CD4-positive, alpha-beta T cell treated with Interleukin-6 at 100 ng/mL for 8 hours (primary cell): ENCODE measurements at places on chromosomes 1 and 21.

- DNase-seq = no peak
These were observed 30.8 kb upstream of the EPS8L3 start for GRCh38 chr1:109794319-109795132.

- no peak for DNase-seq
These were observed 990 bp upstream of the MRPS6 start for GRCh38 chr21:34072145-34073031.

- DNase-seq = no peak
These were observed 225.0 kb upstream of the PRMT6 start for GRCh38 chr1:106831511-106831910.

- no peak for DNase-seq
These were observed 264.0 kb downstream of the CTH start for GRCh38 chr1:70674941-70675685.

DNA sequence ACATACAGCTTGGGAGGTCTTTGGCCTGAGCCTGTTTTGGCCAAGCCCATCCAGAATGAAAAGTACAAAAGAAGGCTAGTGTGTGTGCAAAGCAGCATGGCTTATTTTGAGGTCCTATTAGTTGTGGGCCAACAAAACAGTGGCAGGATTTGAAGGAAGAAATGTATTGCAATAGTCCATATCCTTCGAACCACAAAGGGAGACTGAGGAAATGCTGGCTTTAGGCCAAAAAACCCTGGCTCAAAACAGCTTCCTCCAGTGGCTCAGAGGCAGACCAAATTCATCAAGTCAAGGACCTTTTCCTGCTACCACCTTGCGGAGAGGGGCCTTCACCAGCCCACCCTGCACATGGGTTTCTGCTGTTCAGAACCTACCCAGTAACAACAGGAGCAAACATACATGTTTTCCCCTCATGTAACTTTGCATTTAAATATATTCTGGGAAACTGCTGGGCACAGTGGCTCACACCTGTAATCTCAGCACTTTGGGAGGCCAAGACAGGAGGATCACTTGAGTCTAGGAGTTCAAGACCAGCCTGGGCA, 43.3 kb downstream of the VPS26C start:
- DNase-seq = no peak

DNA sequence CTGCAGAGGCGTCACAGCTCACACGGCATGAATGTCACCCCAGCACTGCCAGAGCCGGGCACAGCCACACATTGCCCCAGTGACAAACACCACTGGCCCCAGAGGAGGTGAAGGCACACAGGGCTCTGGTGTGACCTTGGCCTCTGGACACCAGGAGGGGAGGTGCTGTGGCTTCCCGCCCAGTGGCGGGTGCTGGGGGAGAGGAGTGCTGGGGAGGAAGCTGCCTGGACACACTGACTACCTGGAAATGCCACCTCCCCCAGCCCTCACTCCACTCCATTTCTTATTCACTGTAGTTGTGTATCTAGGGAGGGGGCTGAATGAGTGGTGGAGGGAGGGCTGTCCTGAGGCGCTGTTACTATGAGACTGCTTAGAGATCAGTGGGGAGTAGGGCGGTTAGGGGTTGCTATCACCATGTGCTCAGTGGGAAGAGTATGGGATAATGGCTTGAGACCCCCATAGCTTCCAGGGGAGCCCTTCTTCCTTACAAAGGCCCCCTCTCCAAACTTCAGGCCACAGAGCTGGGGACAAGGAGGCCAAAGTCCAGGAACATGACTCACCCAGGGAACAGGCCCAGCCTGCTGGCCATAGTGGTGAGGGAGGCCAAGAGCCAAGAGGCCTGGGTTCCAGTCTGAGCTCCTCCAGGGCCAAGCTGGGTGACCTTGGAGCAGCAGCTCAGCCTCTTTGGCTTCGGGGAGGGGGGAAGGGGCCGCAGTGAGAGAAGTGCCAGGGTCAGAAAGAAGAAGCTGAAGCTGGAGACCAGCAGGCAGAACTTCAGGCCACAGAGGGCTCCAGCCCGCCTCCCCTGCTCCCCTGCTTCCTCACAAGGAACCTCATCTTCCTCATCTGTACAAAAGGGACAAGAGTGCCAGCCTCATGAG, 40.1 kb downstream of the AHDC1 start:
- DNase-seq = no peak

DNA sequence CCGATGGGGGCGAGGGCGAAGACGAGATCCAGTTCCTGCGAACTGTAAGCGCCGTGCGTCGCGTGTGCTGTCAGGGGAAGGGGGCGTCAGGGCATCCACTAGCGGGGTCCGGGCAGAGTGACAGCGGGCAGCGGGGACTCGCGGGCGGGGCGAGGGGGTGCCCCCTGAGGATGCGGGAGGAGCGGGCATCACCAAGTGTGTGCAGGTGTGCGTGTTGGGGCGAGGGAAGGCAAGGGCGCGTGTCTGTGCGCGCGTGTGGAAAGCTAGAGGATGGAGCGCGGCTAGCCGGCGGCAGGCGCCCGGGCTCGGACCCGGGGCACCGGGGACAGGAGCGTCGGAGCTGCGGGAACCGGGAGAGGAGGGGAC, 525 bp downstream of the RYR2 start:
- no peak for DNase-seq

DNA sequence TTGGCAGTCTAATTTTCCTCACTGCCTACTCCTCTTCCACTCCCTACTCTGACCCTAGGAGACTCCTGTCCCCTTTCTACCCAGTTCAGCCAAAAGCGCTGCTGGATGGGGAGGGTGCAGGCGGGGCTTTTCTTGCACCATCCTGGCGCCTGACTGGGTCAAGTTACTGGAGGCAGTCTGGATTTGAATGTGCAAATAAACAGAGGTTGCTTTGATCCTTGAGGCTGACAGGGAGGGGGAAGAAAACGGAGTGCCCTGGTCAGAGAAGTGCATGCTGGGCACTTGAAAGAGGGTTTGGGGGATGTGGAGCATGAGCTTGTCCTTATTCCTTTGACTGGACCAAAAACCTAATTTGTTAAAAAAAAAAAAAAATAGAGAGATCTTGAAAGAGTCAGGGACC, 76.8 kb upstream of the SOX13 start:
- no peak for DNase-seq

DNA sequence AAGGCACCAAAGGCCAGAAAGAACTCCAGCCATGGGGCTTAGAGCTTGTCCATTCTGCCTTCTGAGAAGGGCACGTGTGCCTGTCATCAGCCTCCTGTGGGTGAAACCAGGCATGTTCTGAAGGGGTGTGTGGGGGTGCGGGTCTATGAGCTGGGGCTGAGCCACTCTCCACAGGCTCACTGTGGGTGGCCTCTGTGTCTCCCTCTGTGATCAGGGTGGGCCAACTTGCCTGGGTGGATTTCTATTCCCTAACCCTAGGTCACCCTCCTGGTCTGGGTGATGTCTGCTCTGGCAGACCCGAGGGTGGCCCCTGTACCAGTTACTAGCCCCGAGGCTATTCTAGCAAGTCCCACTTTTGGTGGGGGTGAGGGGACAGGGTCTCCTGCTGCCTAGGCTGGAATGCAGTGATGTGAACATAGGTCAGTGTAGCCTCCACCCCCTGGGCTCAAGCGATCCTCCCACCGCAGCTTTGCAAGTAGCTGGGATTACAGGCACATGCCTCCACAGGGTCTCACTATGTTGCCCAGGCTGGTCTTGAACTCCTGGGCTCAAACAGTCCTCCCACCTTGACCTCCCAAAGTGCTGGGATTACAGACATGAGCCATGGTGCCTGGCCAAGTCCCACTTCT, 94.4 kb downstream of the TRIM11 start:
- DNase-seq = no peak

DNA sequence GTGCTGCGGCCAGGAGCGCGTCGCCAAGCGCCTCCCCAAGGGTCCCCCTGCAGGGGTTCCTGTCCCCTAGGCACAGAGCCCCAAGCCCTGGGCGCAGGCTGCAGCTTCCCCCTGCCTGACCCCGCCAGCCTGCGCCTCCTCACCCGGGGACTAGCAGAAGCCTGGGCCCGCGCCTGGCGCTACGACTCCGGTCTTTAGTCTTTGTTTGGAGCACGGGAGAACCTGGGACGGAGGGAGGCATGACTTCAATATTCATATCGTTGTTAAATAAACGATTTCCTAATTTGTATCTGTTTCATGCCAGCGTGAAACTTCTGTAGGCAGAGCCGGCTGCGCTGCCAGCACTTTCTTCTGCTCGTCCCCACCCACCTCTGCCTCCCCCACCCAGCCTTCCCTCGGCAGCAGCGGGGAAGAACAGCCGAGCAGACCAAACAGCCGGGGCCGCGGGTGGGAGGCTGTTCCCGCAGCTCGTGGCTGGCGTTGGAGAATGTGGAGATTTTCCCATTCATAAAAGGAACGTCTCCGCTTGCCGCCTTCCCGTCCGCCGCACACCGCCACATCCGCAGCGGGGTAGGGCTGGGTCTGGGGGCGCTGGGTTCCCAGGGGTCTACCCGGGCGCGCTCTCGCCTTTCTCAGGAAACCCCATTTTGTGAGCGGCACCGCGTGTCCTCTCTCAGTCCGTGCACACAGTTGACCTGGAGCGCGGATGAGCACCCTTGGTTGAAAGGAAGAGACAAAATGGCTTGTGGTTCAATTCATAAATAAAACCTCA, 777 bp upstream of the TRIM67 start:
- DNase-seq = no peak

- no peak for DNase-seq
These were observed 80.1 kb downstream of the SPAG17 start for GRCh38 chr1:118104951-118105350.

- DNase-seq = peak; percentile 79
These were observed 6.1 kb downstream of the LDLRAP1 start for GRCh38 chr1:25549273-25550154.

DNA sequence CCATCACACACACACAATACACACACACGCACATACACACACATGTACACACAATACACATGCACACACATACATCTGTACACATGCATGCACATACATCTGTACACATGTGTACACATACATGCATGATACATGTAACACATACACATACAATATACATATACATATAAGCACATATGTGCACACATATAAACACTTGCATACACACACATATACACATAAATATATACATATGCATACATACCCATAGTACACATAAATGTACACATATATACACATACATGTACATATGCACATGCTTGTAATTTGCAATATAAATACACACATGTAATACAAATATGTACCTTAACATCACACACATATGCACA, 282.6 kb upstream of the VAMP3 start:
- DNase-seq = no peak

DNA sequence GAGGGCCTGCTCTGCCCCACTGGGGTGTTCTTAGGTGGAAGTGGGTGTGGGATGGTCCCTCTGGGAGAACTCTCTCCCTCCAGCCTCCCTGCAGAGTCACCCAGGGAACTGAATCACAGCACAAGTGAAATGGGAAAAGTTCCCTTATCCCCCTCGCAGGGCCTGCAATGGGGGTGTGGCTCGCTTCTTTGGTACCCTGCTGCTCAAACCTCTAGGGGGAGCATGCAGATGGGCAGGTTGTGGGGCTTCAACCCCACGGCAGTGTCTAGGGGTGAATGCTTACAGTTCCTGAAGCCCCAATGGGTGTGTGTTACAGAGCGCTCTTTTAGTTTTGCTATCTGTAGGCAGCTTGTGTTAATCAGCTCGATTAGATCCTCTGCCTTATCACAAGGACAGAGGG, 59.0 kb upstream of the TINAGL1 start:
- no peak for DNase-seq

- no peak for DNase-seq
These were observed 2.9 kb downstream of the ARF1 start for GRCh38 chr1:228085287-228085951.

- DNase-seq = no peak
These were observed 18.5 kb downstream of the TP53BP2 start for GRCh38 chr1:223827193-223827663.

DNA sequence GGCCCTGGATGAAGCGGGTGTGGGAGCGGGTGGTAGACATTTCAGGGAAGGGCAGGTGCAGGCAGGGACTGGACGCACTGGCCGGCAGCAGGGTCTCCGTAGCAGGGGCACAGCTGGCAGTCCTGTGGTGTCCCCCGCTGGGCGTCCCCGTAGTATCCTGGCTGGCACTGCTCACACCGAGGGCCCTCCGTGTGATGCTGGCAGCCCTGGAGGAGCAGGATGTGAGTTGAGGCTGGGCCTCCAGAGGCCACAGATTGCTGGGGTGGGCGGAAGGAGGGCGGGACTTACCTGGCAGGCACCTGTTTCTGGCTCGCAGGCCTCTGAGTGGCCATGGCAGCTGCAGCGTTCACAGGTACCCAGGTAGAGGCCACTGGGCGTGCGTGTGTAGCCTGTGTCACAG, 62.3 kb downstream of the LDLRAD2 start:
- DNase-seq = no peak

- no peak for DNase-seq
These were observed 161.6 kb upstream of the RAB4A start for GRCh38 chr1:229109320-229109761.

- no peak for DNase-seq
These were observed 191.8 kb upstream of the RAB4A start for GRCh38 chr1:229079016-229079595.

- no peak for DNase-seq
These were observed 2.1 kb downstream of the POU3F1 start for GRCh38 chr1:38044221-38045215.

DNA sequence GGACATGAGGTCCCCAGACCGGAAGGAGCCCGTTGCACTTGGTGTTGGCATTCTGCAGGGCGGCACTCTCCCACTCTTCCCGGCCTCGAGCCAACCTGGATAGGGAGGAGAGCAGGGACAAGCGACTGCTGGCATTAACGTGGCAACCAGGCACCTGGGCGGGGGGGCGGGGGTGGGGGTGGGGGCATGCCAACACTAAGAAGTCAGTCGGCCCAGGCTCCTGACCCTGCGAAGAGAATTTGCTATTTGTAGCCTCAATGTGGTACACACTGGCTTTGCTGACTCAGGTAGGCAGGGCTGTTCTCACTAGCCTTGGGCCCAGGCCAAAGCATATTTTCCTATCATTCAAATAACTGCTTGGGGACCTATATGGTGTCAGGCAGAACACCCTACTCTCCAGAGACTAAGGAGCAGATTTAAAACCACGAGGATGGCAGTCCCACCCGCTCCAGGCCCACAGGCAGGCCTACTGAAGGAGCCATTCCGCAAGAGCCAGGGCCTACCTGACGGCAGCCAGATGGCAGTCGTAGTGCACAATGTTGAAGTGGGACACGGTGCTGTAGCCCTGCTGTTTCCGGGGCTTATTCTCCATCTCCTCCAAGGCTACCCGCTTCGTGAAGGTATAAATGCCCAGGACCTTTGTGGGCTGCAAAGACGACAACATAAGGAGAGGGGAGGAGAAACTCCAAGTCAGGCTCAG, 123.7 kb downstream of the UBR4 start:
- no peak for DNase-seq

- DNase-seq = no peak
These were observed 805.1 kb upstream of the ADAMTS5 start for GRCh38 chr21:27771938-27772483.

DNA sequence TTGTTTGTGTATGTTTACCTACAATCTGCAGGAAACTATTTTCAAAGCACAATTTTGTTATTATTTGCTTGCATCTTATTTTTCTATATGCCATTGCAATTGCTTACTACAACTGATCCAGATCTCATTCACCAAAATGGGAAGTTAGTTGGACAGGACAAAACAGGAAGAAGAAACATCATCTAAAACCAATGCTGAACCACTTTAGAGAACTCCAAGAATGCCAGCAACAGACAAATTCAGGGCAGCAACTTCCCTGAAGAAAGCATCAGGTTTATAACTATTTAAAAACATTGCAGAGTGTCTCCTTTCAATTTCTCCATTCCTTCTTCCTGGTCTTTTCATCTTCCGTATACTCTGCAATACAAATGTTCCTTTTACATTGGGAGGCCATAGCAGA, 82.4 kb upstream of the SMYD2 start:
- no peak for DNase-seq
